ENCODE measurements at places on chromosomes 4 and X.
A peak's percentile ranks its signal among the peaks of the same experiment; 100 is the strongest.

DNA sequence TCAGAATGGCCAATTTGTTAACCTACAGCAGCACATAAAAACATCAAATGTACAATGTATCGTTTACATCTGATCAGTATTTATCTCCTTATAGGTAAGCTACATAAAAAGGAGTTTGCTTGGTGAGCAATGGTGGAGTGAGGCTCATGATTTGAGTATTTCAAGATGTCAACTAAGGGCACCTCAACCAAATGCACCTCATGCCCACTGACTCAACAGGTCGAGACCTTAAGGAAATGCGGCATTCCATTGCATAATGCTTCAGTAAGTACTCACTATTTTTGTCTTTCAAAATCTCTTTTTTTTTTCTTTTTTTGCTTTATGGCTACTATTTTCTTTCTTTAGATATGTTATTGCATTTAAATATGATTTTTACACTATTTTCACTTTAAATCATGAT is 181.0 kb upstream of the TLL1 start:
- no peak for DNase-seq

GRCh38 chrX:21883258-21883657 is 27.5 kb downstream of the YY2 start:
- no peak for DNase-seq

- DNase-seq: no peak
Observed at GRCh38 chr4:48687313-48688051, 92.6 kb downstream of the FRYL start.

GRCh38 chrX:12007881-12008280 is 130.4 kb upstream of the FRMPD4 start:
- DNase-seq: peak; percentile 1

DNA sequence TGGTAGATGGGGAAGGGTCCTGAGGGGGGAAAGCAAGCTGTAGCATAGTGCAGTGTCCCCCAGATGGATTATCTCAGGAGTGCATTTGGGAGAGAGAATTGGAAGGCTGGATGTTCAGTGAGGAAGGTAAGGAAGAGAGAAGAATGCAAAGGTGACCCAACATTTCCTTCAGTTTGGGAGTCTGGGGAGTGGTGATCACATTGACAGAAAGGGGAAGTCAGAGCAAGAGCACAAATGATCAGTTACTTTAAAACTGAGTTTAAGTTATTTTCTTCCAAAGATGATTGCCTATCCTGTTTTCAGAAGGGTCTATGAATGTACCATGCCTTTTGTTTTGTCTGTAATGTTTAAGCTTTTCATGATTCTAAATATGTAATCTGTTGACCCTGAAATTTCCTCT is 47.6 kb downstream of the ARHGAP10 start:
- DNase-seq: no peak

DNA sequence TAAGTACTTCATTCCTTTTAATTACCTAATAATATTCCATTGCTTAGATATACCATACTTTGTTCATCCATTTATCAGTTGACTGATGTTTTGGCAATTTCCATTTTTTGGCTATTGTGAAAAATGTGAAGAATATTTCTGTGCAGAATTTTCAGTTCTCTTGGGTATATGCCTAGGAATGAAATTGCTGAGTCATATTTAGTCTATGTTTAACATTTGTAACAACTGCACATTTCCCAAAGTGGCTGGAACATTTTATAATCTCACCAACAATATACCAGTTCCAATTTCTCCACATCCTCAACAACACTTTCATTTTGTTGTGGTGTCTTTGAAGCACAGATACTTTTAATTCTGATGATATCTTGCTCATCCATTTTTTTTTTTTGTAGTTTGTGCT is 215.5 kb downstream of the PDGFC start:
- no peak for DNase-seq

- DNase-seq: no peak
Observed at GRCh38 chr4:953574-953915, 19.8 kb downstream of the DGKQ start.

DNA sequence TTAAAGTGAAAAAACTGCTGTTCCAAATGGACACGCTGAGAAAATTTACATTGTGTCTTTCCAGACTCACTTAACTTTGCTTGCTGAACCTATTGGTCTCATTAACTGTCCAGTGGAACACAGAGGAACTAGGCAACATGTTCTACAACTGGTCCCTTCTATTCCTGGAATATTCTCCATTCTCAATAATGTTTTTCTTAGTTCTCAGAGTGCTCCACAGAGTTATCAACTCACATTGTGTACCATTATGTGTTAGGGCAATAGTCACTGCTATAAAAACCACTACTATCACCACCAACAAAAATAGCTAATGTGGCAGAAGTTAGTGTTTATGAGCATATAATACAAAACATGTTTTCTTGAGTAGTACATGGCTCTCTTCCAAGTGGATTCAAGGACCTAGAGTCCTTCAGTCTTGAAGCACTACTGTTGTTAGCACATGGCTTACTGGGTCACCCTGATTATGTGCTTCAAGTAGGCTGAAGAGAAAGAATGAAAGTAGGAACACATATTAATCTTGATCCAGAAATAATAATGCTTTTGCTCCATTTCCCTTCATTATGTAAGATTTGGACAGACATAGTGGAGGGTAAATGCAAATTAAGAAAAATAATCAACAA is 865.3 kb upstream of the HS3ST1 start:
- no peak for DNase-seq

GRCh38 chr4:27357283-27357682 is 496.6 kb downstream of the STIM2 start:
- DNase-seq: no peak

DNA sequence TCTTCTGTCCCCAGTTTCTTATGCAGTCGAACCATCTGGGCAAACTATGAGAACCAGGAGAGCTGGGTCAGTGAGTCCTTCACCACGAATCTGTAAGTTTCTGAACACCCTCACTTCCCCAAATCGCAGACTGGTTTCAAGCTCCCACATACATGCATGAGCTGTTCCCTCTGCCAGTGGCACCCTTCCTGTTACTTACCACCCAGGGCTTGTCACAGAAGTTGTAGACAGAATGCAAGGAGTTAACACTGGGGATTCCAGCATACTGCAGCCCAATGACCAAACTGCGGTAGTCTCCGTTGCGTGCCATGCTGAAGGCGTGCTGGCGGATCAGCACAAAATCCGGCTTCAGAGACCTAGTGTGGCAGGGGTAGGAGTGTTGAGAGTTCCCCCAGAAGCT is 14.6 kb downstream of the SYN1 start:
- no peak for DNase-seq

DNA sequence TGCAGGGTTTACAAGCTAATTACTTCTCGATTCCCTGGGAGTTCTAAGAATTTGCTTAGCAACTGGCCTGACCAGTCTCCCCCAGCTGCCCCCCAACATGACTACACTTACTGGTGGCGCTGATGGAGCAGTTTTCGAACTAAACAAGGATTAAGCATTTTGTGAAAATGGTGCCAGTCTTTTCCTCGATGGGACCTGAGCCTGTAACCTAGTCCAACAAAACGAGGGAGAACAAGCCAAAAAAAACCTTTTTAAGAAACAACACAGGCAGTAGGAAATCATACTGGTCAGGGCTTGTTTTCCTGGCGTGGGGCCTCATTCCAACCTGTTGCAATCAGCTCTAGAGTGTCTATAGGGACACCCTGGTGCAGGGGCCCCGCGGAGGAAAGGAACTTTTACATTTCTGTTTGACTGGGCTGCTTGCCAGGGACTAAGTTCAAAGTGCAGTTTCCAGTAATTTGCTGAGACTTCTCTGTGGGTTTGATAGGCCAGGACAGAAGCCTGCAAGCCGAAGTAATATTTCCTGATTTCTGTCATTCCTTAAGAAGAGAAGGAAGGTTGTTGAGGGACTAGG is 158.7 kb downstream of the SPRY1 start:
- DNase-seq: no peak

DNA sequence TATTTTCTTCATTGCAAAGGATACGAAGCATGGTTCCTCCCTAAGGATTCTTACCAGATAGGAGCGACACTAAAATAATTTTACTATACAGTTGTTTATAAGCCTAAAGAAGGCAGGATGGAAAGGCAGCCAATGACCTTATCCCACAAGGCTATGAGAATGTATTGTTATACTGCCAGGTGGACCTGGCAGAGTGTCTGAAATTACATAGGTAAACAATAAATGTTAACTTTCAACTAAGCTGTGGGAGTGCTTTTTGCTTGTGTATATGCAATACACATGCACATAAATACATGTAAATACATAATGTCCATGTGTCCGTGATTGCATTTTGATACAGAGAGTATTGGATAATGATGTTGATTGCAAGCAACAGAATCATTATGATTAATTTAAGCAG is 850.6 kb downstream of the CENPC start:
- DNase-seq: no peak

DNA sequence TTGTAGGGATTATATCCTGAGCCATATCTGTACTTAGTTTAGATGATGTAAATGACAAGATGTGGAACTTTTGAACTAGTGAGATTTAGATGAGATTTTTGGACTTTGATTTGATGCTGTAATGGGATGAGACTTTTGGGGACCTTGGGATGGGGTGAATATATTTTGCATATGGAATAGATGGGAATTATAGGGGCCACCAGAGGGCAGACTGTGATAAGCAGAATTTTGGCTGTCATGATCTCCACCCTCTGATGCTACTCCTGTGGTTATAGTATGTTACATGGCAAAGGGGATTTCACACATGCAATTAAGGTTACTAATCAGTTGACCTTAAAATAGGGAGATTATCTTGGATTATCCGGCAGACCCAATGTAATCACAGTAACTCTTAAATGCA is 214.0 kb upstream of the NHS start:
- DNase-seq: no peak

- no peak for DNase-seq
Observed at GRCh38 chr4:101309925-101310324, 37.4 kb downstream of the PPP3CA start.

All from stimulated activated CD4-positive, alpha-beta T cell treated with anti-CD3 and anti-CD28 coated beads, Interleukin-1b, Interleukin-23, amount 100 ng/mL, for 48 hours (primary cell).